Liver (tissue), 10 donors: ENCODE measurements at places on chromosomes 2 and 18. TPM values are rescaled to one million over a fixed set of nuclear protein-coding genes. Genes with fewer than 3 reads are reported as not detected.

- no peak for DNase-seq
- no peaks in the 10 kb centered on the region for H3K4me1 ChIP-seq
- no peak overlapping the region for H3K4me3 ChIP-seq
- H3K27ac ChIP-seq, result no peak overlapping the region
- H3K36me3 ChIP-seq, result no peaks in the 10 kb centered on the region
- no peaks in the 10 kb centered on the region for H3K27me3 ChIP-seq
Measured at GRCh38 chr2:37794717-37795116, 123.3 kb upstream of the CDC42EP3 start.

DNA sequence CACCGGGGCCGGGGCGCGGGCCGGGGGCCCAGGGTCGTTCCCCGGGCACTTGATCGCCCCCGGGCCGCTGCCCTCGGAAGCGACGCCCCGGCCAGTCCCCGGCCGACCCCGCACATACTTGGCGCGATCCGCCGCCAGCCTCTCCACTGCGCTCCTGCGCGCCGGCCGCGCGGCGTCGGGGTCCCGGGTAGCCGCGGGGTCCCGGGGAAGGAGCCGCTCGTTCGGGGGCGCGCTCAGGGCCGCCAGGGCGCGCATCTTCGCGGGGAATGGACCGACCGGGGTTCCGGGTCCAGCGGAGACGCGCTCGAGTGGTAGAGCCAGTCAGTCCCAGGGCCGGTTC is 204 bp downstream of the FAM110C start:
- H3K4me3 ChIP-seq, result peak overlapping the region; percentile 91
- peak overlapping the region; percentile 99 for H3K27ac ChIP-seq
- no peaks in the 10 kb centered on the region for H3K36me3 ChIP-seq
- no peaks in the 10 kb centered on the region for H3K27me3 ChIP-seq
- peaks cover 26% of the 10 kb centered on the region for H3K4me1 ChIP-seq

DNA sequence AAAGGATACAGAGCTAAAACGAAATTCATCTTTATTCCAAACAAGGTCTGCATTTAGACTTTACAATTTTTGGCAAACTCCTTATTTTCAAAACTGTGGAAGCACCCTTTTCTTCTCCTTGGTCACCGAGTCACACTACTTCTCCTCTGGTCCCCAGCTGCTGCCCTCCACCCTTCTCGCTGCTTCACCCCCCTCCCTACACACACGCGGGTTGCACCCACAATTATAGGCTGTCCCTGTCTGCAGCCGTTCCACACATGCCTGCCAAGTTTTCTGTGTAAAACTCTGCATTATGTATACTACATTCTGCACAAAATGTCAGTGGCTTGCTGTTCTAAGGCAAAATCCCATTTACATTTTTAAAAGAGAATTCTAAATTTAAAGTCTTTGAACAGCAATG is 63.5 kb downstream of the PTPN2 start:
- peaks cover 19% of the 10 kb centered on the region for H3K36me3 ChIP-seq
- H3K27ac ChIP-seq, result peak overlapping the region; percentile 85
- peak overlapping the region; percentile 8 for H3K4me3 ChIP-seq
- no peaks in the 10 kb centered on the region for H3K27me3 ChIP-seq

DNA sequence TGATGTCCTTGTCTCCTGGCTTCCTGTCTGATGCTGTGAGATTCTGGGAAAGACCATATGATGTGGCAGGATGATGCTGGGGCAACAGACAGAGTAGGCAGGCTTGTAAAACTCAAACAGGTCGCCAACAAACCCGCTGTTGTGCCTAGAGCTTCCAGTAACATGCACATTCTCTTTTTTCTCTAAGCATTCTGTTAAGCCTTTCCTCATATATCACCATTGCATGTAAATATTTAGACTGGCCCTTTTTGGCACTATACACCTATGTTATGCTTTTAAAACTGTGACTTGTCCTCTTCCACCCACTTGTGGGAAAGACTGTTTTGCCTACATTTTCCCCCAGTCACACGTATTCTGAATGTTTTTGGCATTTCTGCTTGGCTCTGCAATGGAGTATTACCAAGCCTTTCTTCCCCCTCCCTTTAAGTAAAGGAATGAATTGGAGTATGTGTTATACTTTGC is 250.4 kb upstream of the TANK start:
- no peak for DNase-seq
- no peak overlapping the region for H3K4me3 ChIP-seq
- H3K4me1 ChIP-seq, result no peaks in the 10 kb centered on the region
- no peaks in the 10 kb centered on the region for H3K36me3 ChIP-seq
- H3K27ac ChIP-seq, result no peak overlapping the region

GRCh38 chr2:11705063-11705462 is 35.1 kb upstream of the NTSR2 start:
- no peak overlapping the region for H3K4me3 ChIP-seq
- no peak overlapping the region for H3K27ac ChIP-seq
- peaks cover 3% of the 10 kb centered on the region for H3K4me1 ChIP-seq
- DNase-seq, result no peak
- H3K36me3 ChIP-seq, result no peaks in the 10 kb centered on the region

DNA sequence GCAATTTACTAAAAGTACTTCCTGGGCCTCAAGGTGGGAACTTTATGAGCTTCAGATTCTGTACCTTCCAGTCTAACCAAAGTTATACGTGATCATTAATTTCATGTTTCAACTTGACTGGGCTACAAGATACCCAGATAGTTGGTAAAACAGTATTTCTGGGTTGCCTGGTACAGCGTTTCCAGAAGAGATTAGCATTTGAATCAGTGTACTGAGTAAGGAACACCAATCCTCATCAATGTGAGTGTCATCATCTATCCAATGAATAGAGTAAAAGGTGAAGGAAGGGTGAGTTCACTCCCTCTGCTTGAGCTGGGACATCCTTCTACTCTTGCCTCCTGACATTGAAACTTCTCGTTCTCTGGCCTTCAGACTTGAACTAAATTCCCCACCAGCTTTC is 274.5 kb upstream of the ID2 start:
- H3K27ac ChIP-seq, result no peak overlapping the region
- H3K4me1 ChIP-seq, result peaks cover 13% of the 10 kb centered on the region
- no peaks in the 10 kb centered on the region for H3K27me3 ChIP-seq
- no peak for DNase-seq

- no peak overlapping the region for H3K4me3 ChIP-seq
- no peaks in the 10 kb centered on the region for H3K4me1 ChIP-seq
- no peak overlapping the region for H3K27ac ChIP-seq
- no peak for DNase-seq
- H3K36me3 ChIP-seq, result no peaks in the 10 kb centered on the region
Measured at GRCh38 chr2:50594233-50594632, 437.7 kb downstream of the NRXN1 start.

- H3K36me3 ChIP-seq, result no peaks in the 10 kb centered on the region
- peaks cover 5% of the 10 kb centered on the region for H3K27me3 ChIP-seq
- H3K27ac ChIP-seq, result no peak overlapping the region
- no peak for DNase-seq
Measured at GRCh38 chr2:209191139-209191538, 232.7 kb upstream of the MAP2 start.

DNA sequence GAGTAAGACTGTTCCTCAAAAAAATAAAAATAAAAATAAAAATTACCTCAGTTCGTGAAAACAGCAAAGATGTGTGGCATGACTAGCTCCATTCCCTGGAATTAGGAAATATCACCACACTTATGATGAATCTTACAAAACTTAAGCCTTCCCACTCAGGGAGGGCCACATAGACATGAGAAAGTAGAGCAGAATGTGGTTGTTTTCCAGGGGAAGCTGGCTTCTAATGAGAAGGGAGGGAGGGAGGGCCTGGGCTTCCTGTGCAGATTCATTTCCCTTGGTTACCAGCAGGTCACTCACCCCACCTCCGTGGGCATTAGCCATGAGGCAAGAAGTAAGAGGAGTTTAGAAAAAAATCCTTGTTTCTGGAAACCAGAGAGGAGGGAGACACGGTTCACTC is 95.9 kb upstream of the RMDN2 start:
- H3K4me1 ChIP-seq, result peaks cover 5% of the 10 kb centered on the region
- no peak overlapping the region for H3K4me3 ChIP-seq
- H3K27me3 ChIP-seq, result no peaks in the 10 kb centered on the region
- DNase-seq, result no peak
- no peaks in the 10 kb centered on the region for H3K36me3 ChIP-seq

DNA sequence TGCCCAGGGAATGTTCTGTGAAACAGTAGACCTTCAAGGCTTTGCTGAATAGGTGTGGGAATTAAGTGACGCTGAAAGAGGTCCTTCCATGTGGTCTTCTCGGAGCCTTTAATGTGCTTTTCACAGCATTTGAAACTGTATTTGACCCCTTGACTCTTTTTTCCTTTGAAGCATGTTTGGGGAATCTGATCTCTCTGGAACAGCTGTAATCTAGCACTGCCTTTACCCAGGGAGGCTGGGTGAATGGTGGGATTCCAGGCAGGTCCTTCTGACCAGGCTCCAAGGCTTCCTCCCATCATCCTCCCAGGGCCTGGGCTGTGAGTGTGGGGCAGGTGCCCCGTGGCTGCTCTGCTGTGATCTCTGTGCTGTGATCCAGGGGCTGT is 4.2 kb downstream of the ZAP70 start:
- no peak for DNase-seq
- H3K4me1 ChIP-seq, result no peaks in the 10 kb centered on the region
- no peak overlapping the region for H3K27ac ChIP-seq
- H3K36me3 ChIP-seq, result no peaks in the 10 kb centered on the region

DNA sequence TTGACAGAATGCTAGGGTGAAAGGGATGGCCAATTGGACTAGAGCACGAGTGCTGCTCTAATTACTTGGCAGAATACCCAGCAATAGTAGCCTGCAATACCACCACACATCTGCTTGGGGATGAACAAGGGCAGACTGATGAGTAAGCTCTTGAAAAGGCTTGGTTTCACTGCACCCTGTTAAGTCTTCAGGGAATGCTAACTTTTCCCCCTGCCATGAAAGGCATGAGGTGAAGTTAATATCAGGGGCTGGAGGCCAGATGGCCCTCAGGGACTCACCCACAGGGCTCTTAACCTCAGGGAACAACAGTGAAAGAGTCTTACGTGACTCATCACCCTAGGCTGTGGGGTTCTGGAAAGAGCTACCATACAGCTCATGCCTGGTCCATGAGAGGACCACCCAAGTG is 51.7 kb upstream of the MYL1 start:
- H3K4me3 ChIP-seq, result no peak overlapping the region
- no peaks in the 10 kb centered on the region for H3K36me3 ChIP-seq
- no peaks in the 10 kb centered on the region for H3K4me1 ChIP-seq

DNA sequence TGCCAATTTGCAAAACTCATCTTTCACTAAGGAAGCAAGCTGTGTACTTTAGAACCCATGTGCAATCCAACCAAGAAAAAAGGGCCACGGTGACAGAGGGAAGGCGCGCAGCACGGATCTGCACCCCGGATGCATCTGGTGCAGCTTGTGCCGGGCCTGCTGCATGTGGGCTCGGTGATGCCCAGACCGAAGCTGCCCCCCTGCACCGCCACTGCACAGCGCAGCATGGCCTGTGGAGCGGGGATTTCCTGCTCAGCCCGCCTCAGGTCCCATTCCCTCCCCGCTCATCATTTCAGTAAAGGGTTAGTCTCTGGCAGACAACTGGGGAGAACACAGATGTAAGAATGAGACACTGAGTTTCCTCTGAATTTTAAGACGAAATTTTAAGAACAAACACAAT is 43.0 kb downstream of the MC2R start:
- H3K27me3 ChIP-seq, result no peaks in the 10 kb centered on the region
- no peaks in the 10 kb centered on the region for H3K36me3 ChIP-seq
- H3K4me1 ChIP-seq, result no peaks in the 10 kb centered on the region
- DNase-seq, result no peak
- no peak overlapping the region for H3K27ac ChIP-seq

DNA sequence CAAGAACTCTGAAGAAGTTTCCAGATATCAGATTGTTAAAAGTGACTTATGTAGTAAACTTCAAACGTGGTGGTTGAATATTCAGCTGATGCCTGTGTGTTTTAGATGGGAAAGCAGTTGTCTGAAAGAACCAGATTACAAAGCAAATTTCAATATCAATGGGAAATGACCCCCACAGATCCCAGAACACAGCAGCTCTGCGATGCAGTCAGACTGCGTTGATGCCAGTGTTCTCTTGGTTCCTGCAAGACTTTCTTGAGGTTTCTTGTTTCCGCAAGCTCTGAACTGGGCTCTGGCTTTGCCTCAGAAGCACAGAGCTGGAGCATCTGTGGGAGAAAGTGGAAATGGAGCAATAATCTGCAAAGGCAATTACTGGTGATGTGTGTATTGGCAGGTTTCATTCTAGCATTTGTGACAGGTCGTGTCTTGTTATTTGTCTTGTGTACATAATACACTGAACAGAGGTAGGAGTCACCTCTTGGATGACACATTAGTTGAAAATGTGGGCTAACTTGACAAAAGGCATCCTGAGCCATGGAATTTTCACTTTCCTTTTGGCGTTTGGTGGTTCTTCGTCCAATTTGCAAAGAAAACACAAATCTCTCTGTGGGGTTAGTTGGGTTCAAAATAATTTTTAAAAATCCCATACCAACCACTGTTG is 10.8 kb upstream of the LYPD6B start:
- H3K27ac ChIP-seq, result no peak overlapping the region
- no peak overlapping the region for H3K4me3 ChIP-seq
- no peaks in the 10 kb centered on the region for H3K36me3 ChIP-seq
- no peaks in the 10 kb centered on the region for H3K27me3 ChIP-seq
- no peak for DNase-seq

- no peaks in the 10 kb centered on the region for H3K4me1 ChIP-seq
- DNase-seq, result no peak
- no peak overlapping the region for H3K27ac ChIP-seq
- H3K36me3 ChIP-seq, result peaks cover 7% of the 10 kb centered on the region
- no peak overlapping the region for H3K4me3 ChIP-seq
Measured at GRCh38 chr18:741931-742512, 29.6 kb upstream of the ENOSF1 start.

GRCh38 chr2:224933431-224933830 is 108.8 kb downstream of the DOCK10 start:
- no peak overlapping the region for H3K27ac ChIP-seq
- H3K27me3 ChIP-seq, result no peaks in the 10 kb centered on the region
- no peak for DNase-seq
- no peaks in the 10 kb centered on the region for H3K4me1 ChIP-seq
- no peak overlapping the region for H3K4me3 ChIP-seq

- no peak overlapping the region for H3K27ac ChIP-seq
- DNase-seq, result no peak
- no peaks in the 10 kb centered on the region for H3K27me3 ChIP-seq
- H3K4me3 ChIP-seq, result no peak overlapping the region
- H3K4me1 ChIP-seq, result no peaks in the 10 kb centered on the region
- no peaks in the 10 kb centered on the region for H3K36me3 ChIP-seq
Measured at GRCh38 chr2:239927424-239927981, 97.6 kb downstream of the NDUFA10 start.

- H3K36me3 ChIP-seq, result no peaks in the 10 kb centered on the region
- no peak overlapping the region for H3K27ac ChIP-seq
- H3K27me3 ChIP-seq, result no peaks in the 10 kb centered on the region
- no peak overlapping the region for H3K4me3 ChIP-seq
- H3K4me1 ChIP-seq, result peaks cover 19% of the 10 kb centered on the region
Measured at GRCh38 chr2:241773511-241774418, 2.9 kb upstream of the GAL3ST2 start.

GRCh38 chr2:41910126-41910525 is 137.7 kb upstream of the PKDCC start:
- no peaks in the 10 kb centered on the region for H3K27me3 ChIP-seq
- no peaks in the 10 kb centered on the region for H3K36me3 ChIP-seq
- DNase-seq, result no peak
- H3K27ac ChIP-seq, result no peak overlapping the region

FOXI3 gene
- total RNA-seq, result not detected

UPP2 gene
- total RNA-seq, result 0.51 TPM

IL18RAP gene
- total RNA-seq, result 2.1 TPM

PSMA8 gene
- not detected for total RNA-seq

RTP5 gene
- total RNA-seq, result under 0.01 TPM

CCDC141 gene
- 1.0 TPM for total RNA-seq

MALL gene
- total RNA-seq, result 2.0 TPM
